SK-N-DZ (cell line): ENCODE measurements at places on chromosomes 2 and 18.

GRCh38 chr2:47038656-47039488, 116.2 kb downstream of the STPG4 start:
- DNase-seq = no peak

DNA sequence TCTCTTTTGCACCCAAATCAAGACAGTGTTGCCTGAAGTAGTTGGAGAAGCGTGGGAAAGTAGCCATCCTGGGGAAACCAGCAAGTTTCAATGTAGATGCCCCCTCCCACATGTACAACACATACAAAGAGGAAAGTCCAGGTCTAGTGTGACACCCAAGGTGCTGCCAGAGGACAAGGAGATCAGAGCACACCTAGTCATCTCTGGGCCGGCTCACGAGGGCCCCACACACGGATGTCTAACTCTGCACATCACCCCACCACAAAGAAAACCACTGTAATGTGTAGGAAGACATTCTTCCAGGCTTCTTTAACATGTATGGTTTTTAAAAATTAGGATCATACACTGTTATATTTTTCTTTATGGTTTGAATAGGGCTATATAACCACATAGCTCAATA, 21.6 kb downstream of the PARD6G start:
- no peak for DNase-seq

DNA sequence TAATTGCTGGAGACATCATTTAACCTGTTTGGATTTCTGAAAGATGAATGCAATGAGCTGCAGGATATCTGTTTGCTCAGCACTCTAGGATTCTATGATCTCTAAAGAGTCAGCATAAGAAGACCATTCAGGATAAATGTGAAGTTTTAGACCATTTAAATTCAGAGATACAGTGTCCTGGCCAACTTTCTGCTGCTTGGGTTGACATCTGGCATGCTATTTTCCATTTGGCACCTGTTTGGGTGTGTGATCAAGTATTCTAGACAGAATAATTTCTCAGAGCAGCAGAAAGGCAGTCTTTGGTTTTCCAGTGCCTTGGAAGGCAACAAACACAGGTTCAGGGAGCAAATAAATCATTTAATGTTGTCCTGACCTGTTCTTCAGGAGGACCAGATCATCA, 144.8 kb upstream of the NDUFV2 start:
- no peak for DNase-seq

- no peak for DNase-seq
These were observed 61.5 kb downstream of the PTPN4 start for GRCh38 chr2:119821266-119821665.

- DNase-seq = no peak
These were observed 21.1 kb downstream of the CARF start for GRCh38 chr2:202933139-202933510.

DNA sequence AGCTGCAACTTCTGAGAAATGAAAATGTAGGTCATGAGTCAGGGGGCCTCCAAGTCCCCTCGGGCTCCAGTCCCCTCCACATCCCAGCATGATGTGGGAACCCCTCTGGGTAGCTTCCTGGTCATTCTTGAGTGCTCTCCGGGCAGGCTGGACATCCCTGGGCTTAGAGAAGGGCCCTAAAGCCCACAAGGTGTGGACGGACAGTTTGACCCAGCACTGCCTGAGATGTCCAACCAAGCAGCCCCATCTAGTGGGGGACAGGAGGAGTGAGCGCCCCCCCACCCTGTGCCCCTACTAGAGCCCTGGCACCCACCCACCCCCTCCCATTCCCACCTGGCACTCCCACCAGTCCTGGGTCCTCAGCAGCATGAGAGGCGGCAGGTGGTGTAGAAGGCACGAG, 46.0 kb downstream of the CYP27C1 start:
- DNase-seq = peak; percentile 33

DNA sequence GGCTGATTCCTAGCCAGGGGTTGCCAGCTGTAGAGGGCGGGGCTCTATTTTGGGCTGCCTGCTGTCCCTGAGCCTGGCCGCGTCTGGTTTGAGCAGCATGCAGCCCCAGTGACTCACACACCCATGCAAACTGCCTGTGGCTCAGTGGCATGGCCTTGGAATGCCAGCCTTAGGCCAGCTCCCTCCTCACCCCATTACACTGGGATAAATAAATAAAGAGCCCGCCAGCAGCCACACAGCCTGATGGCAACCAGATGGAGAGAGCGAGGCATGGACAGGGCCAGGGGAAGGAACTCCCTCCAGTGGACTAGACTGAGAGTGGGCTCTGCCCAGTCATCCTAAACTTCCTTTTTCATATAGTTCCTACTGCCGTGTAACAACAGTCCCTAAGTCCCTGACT, 18.3 kb downstream of the NHEJ1 start:
- DNase-seq = no peak

GRCh38 chr2:106137731-106138521, 56.2 kb downstream of the UXS1 start:
- DNase-seq = no peak

DNA sequence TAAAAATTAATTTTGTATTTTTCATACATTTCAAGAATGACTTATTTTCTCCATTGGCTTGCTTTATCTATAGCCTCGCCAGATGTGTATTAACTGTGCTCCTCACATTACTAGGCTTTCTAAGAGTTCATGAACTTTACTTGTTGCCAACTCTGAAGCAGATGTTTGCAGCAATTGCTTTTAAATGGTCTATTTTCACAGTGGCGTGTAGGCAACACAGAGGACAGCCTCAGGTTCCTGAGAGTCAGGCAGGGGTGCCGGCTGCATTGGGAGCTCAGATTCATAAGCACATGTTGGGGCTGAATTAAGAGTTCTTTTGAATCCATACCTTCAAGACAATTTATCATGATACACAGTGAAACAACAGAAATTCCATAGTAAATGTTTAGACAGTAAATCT, 179.2 kb upstream of the PXDN start:
- no peak for DNase-seq
